ENCODE measurements at places on chromosomes 5 and 9.

DNA sequence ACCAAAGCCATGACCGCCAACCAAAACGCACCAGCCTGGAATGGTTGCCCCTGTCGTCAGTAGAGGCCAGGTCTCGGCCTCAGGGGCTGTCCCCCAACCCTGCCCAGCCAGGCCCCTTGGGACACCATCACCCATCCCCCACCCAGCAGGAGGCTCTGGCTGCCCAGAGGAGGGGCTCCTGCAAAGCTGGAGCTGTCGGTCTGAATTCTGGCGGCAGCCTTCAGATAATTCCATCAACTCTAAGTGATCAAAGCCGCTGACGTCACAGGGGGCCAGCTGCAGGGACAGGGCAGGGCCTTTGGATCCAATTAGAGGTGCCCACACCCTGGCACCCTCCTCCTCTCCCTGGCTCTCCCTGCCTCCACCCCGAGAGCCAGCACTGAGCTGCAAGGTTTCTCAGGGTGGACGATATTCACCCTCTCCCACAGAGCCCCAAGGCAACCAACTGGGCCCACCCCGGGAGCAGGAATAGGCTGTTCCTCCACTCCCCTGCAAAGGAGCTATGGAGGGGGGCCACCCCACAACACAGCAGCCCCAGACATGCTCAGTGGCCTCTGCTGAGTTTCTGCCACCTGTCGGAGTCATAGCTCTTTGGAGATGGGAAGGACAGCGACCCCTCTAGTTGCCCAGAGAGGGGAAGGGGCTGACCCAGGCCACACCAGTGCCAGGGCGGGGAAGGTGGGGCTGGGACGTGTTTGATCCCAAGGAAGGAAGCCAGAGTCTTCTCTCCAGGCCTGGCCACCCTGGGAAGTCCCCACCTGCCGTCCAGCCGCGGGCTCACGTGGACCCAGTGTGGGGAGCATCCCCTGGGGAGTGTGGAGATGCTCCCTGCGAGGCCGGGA is 78.4 kb downstream of the NTNG2 start:
- DNase-seq: no peak

GRCh38 chr5:59149827-59150226 is 567.0 kb downstream of the RAB3C start:
- DNase-seq: no peak

GRCh38 chr9:33813712-33814641 is 3.0 kb upstream of the UBE2R2 start:
- no peak for DNase-seq

- no peak for DNase-seq
Measured at GRCh38 chr5:139635606-139636206, 12.4 kb upstream of the CXXC5 start.

GRCh38 chr5:61362796-61363368 is 30.8 kb downstream of the ZSWIM6 start:
- no peak for DNase-seq

- no peak for DNase-seq
Measured at GRCh38 chr5:218457-219291, 554 bp downstream of the SDHA start.

- no peak for DNase-seq
Measured at GRCh38 chr5:75020016-75020656, 32.2 kb downstream of the GCNT4 start.

GRCh38 chr5:172542651-172543131 is 88.4 kb upstream of the SH3PXD2B start:
- DNase-seq: no peak

- DNase-seq: no peak
Measured at GRCh38 chr5:80083101-80083890, 48.1 kb downstream of the THBS4 start.

GRCh38 chr9:16475996-16476395 is 394.5 kb downstream of the BNC2 start:
- no peak for DNase-seq

DNA sequence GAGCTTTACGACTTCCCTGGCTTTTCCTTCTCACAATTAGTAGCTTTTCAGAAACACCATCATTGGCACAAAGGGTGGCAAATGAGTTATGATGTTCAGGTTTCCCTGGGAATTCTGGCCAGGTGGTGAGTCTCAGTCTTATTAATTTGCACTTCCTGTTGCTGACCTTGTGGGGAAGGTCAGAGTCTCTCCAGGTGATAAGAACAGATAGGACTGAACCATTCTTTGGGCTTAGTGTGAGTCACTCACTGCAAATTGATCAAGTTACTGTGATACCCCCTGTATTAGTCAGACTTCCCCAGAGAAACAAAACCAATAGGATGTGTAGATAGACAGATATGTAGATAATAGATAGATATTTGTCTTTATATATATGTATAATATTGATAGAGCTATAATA is 53.8 kb upstream of the RANBP3L start:
- DNase-seq: no peak

GRCh38 chr5:51983161-51983560 is 599.9 kb downstream of the ISL1 start:
- DNase-seq: no peak

DNA sequence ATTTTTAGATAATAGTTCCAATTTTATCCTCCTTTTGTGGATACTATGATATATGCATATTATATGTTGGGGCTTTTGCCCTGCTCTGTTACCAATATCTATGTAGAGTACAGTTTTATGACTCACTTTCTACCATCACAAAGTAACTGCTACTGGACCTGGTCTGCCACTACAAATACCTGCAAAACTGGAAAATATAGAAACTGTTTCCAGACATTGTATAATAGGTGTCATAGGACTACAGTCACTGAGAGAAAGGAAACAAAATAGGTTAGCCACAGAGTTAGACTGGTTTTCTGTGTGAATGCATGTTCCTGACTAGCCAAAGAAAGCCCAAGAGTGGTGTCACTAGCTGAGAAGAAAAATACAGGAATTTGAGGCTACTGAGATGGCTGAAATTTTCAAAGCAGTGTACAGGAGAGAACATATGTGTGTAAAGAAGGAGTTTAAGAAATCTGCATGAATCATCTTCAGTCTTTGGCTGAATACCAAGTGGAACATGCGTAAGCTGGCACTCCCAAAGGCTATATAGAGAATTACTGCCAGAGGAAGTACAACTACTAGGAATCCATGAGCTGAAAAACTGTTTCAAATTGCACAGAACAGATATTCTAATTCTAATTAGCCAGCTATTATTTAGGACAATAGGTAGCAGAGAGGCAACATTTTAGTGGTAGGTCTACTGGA is 29.0 kb upstream of the FAM174A start:
- DNase-seq: no peak

DNA sequence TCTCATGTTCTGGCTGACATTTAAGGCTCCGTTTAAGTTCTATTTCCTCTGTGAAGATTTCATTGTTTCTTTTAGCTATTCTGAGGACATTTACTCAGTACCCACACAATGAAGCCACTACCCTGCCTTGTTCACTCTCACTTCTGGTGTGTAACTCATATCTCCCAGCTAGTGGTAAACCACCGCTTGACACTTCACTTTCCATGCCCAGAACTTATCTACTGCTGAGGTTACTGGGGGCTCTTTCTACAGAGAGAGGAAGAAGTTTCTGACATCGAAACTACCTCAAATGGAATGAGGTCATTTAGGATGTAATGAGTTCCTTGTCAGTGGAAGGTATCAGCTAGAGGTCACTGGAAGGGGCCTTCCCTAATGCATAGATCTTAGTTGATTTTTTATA is 501.5 kb downstream of the DMAC1 start:
- no peak for DNase-seq

- no peak for DNase-seq
Measured at GRCh38 chr5:33685873-33686755, 205.7 kb downstream of the ADAMTS12 start.

DNA sequence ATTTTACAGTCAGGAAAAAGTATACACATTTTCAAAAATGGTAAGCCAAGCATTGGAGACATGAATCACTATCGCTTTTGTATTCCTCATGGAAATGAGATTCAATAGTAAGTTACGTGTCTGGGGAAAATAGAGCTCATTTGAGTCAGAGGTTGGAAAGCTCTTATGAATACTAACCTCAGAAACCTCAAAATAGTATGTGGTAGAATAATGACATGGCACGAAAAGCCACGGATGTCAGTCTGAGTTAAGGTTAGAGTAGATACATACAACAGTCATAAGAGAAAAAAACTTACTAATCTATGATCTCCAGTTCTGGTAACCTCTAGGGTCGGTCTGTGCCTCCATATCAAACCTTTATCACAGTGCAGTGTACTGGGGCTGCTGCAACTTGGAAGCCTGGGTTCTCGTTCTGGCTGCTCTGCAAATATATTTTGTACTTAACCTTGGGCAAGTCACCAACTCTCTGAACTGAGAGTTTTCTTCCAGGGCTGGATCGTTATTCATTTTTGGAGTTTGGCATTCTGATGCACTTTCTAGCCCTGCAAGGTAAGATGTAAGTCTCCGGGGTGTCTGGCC is 31.8 kb downstream of the MAP1B start:
- DNase-seq: no peak

DNA sequence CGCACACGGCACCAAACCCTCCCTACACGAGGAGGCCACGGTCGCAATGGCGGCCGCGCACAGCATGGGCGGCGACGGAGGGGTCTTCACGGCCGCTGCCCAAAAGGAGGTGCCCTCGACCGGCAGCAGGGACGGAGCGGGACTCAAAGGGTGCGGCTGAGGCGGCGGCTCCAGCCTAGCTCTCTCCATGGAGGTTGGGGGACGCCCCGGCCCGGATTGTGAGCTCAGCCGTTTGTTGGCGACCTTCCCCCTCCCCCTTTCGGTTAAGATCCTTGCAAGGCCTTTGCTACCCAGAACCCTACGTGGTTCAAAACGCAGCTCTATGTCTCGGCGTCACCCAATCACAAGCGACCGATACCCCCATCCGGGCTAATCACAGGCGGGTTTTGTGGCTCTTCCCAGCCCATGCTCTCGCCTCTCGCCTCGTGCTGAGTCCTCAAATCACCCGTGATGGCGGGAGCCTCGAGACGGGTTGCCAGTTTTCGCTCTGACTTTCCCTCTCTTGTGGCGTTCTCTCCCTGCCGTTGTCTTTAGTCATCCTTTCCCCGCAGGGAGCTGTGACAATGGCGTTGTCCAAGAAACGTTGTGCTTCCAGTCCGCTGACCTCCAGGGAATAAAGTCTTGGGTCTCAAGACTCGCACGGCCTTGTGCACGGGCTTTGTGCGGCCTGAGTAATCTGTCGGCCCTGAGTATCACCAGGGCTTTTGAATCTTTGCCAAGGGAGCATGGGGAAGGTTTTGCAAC is 19.5 kb downstream of the C5orf52 start:
- DNase-seq: no peak

DNA sequence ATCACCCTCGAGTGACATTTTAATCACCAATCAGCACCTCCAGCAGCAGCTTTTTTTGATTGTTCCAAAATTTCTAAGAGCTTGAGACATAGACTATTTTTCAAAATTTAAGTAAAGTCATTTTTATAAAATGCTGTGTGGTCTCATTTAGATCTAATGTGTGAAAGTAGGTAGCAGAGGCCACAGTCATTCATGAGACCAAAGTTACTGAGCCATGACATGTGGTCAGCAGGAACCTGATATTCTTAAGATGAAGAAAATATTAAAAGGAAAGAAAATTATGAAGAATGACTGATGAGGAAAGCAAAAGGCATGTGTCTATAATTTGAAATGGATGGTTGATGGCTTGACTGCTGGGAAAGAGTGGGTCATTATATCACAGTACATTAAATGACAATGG is 7.2 kb downstream of the FREM1 start:
- DNase-seq: no peak

DNA sequence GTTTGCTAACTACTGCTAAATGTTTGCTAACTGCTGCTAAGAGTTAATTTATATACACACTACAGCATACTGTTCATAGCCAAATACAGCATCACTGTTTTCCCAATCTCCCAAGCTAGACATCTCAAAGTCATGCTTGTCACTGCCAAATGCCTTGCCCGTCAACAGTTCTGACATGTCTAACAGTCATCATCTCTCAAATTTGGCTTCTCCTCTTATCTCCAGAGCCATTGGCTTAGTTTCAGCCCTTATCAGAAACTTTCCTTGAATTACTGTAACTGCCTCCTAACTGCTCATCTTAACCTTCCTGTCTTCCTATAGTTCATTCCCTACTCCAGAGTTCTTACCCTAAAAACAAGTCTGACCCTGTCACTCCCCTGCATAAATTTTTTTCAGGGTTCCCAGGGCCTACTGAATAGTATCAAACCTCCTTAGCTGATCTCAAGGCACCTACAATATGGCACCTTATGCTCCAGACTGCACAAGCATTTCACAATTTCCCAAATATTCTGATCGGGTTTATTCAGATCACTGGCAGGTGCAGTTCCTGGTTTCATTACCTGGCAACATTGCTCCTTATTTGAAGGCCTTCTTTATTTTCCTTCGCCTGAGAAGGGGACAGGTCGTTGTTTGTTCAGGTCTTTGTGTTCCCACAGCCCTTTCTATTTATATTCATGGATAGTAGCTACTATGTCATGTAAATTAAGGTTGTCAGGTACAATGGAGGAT is 55.9 kb upstream of the ANKRD55 start:
- DNase-seq: no peak

- no peak for DNase-seq
Measured at GRCh38 chr9:132627106-132627505, 42.7 kb downstream of the DDX31 start.

DNA sequence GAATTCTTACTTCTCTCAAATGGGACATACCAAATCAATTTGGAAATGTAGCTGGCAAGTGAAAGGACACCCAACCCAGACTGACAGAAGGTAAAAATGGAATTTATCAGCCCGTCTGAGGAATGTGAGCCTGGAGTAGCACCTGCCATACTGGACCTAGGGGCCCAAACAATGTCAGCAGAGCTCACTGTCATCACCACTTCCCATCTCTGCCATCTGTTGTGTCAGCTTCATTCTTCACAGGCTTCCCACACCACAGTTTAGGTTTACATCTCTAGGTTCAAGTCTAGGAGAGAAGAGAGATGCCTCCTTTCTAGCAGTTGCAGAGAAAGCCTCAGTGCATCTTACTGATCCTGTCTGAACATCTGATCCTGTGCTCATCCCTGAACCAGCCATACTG is 222.4 kb downstream of the DOCK8 start:
- DNase-seq: no peak

GRCh38 chr9:137412431-137412830 is 10.5 kb downstream of the EXD3 start:
- no peak for DNase-seq

- DNase-seq: no peak
Measured at GRCh38 chr9:99635032-99635431, 186.7 kb upstream of the NR4A3 start.

DNA sequence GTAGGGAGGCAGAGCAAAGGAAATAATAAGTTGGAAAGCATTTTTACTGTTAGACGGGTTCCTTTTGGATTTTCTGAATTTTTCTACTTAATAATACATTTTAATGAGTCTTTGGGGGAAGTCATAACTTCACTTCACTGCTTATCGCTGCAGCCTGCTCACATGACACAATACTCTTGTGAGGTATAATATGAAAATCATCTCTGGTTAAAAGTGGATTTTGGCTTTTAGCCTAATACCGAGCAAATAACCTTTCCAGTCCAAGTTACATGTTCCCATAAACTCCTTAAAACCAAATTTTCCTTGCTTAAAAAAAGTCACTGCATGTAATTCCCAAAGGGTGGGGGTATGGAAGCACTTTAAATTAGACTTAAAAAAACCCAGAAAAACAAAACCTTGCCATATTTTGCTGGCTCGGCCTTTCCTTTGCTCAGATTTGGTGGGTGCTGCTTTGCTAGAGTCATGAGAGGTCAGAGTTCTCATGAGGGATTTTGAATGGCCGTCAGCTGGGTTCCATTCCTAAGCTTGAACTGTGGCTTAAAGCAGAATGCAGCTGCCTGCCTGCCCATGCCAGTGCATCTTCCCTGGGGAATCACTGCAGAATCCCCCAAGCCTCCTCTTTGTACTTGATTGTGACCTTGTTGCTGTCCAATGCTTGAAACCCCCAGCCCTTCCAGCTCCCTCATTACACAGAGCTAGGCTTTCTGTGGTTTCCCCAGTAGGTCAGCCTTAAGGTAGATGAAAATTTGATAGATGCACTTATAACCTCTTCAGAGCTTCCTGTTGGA is 331.8 kb downstream of the KDM4C start:
- no peak for DNase-seq
